Activated T-cell treated with anti-CD3 and anti-CD28 coated beads for 1 hour (primary cell): ENCODE measurements at places on chromosomes 7 and 10.

DNA sequence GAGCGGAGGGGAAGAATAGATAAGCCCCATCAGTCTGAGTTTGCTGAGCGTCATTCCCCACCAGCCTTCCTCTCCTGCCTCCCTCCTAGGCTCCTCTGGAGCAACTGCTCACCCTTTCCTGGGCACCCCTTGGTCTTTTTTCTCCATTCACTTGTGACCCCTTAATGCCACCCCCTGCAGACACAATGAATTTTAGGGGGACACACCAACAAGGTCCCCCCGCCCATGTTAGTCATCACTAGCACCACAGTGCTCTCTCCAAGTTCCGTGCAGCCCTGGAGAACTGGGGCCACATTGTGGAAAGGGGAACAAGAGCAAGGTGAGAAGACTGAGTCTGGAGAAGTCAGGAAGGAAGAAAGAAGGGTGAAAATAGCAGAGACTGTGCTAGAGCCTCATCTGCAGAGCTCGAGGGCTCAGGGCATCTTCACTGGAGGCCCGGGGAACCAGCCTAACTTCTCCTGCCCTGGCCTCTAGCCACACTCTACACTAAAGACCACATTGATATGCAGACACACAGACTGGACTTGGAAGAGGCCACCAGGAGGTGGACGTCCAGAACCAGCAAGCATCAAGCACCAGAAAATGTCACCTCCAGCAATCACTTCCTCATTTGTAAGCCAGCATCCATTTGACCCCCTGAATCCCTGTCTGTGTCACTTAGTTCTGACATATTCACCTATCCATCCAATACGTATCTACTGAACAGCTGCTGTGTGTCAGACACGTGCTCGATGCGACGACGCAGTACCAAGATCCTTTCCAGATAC is 17.5 kb downstream of the RGR start:
- DNase-seq: no peak

DNA sequence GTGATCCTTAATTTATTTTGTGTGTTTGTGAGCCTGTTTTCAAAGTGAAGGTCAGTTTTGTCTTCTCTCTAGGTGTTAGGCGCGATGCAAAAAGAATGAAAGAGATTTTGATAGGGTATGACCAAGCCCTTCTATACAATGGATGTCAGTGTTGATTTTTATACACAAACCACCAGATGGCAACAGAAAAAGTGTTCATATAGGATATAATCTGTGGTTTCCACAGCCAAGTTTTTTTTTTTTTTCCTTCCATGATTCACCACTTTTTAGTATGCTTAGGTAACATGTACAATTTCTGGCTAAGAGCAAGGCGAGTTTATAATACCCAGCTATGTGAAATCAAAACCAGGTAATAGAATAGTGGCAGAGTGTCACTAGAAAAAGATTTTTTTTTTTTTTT is 8.1 kb downstream of the SDK1 start:
- no peak for DNase-seq

DNA sequence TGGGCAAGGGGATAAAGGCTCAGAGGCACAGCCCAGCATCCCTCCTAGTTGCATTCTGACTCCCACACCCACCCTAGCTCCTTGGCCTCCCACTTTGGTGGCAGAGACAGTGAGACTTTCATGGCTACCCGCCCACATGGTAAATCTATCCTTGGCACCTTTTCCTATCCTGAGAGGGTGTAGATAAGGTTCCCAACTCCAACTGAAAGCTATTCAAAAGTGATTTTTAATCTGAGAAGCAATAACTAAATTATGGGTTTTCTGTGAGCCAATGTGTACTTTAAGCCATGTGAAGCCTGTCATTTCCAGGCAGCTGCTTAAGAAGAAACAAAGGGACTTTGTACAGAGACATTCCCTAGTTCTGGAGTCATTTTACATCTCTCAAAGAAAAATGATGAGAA is 9.1 kb downstream of the LAMB1 start:
- no peak for DNase-seq

DNA sequence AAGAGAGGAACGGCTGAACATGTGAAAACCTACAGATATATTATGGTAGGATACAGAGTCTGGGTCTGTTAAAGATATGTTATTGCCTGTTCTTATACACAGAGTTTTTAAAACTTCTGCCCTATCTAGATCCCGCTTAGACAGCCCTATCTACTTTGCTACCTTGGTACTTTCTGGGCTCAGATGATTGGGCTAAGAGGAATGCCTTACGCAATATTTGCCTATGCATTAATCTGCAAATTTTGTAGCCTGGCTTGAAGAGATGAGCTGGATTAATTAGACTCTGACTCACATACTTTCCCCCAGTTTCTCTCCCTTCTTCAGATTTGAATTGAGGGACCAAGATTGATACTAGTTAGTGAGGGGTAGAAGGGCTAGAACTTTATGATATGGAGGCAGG is 33.6 kb upstream of the A1CF start:
- DNase-seq: no peak

DNA sequence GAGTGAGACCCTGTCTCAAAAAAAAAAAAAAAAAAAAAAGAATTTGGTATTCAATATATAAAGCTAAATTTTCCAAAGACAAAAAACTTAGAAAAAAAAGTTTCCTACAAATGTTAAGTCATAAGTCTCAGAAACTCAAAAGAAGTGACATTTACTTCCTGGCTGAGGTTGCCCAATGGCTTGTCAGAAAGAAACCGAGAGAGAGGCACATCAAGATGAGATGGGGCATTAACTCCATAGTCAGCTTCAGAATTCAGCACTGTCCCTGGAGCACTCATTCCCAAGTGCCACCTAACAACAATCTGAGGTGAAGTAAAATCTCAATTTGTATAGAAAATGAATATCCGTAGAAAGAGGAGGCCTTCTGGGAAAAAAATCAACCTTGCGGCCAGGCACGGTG is 6.8 kb upstream of the SPOCK2 start:
- DNase-seq: no peak

DNA sequence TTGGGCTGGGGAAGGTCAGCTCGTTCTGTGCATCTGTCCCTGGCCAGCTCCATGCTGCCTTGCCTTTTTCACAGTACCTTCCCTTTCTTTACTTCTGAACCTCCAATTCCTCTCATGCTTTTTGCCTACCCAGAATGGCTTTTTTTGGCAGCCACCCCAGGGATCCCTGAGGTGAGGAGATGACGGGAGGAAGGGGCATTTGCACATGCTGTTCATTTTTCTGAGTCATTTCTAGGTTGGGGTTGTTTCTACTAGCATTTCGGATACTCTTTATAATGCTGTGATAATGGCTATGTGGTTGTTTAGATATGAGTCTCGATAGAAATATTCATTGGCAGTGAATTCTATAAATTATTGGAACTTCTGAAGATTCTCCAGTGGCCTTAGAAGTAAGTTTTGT is 415.1 kb upstream of the FZD8 start:
- no peak for DNase-seq
